ENCODE measurements at places on chromosomes 7 and 10.

DNA sequence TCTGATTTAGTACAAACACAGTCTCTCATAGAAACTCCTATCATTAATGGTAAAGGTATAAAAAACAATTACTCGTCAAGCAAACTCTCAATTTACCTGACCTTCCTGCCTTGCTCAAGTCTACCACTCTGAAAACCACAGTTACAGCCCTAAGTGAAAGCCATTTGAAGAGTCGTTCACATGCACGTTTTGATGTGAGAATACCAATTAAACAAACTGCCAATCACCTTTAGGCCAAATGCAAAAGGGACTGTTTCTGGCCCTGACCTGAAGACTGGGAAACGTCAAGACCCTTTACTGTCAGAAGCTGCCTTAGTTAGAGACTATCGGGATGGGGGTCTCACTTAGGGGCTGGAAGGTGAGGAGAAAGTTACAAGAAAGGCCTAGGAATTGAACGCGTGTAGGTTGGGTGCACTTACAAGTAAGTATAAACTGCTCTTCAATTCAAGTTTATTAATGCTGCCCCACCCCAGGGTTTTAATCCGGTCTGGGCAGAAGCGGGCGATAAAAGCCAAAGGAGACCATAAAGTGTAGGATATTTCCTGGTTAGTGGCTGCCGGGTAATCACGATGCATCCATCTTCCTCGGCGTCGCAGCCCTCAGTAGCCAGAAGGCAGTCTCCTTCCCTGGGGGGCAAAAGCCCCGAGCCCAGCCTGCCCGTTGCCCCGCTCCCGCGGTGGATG, 935 bp downstream of the TM9SF3 start:
- DNase-seq = peak; percentile 14

DNA sequence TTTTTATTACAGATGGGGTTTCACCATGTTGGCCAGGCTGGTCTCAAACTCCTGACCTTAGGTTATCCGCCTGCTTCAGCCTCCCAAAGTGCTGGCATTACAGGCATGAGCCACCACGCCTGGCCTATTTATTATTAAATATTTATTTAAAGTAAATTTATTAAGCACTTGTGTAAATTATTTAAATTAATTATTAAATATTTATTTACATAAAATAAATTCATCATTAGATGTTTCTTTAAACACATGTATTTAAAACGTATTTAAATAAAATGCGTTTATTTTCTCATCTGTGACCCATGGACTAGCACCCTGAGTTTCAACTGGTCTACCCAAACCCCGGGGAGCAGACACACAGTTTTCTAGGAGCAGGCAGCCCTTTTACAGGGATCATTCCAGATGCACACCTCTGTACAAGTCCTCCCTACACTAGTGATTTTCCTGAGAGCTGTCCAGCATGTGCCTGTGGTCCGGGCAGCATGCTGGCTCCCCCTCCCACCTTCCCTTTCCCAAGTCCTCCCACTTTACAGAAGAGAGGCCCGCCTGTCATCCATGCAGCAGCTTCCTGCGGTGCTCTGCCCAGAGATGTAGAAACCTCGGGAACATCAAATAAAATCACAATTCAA, 89.2 kb upstream of the ATP6V0A4 start:
- no peak for DNase-seq

GRCh38 chr10:86899670-86900276, 57.6 kb downstream of the MMRN2 start:
- DNase-seq = peak; percentile 48

DNA sequence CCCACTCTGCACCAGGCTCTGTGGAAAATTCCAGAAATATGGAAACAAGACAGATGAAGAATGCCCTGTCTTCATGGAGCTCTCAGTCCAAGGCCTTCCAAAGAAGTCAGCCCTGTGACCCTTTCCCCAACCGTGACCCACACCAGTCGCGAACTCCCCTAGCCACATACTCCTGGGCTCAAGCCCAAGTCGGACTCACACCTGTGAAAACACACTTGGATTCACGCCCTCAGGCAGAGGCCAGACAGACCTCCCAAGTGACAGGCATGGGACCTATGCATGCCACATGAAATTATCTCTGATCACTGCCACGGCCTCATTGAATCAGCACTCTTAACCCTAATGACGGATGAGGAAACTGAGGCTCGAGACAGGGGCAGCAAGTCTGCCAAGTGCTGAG, 42.5 kb downstream of the ZCCHC24 start:
- DNase-seq = no peak

DNA sequence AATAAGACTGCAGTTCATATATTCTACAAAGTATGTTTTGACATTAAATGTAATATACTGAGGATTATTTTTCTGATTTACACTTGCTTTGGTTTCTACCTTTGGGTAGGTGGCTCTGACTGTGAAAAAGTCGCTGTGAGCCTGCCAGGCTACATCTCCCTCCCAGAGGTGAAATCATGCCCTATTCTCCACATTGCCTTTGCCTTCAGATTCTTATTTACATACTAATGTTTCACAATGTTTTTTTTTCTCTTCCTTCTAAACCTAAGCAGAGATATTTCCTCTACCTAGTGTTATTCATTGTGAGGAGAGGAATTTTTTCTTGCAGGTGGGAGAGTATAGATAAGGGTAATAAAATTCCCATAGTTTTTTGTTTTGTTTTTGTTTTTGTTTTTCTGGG, 111.5 kb upstream of the ANTXRL start:
- DNase-seq = no peak

GRCh38 chr10:3961082-3961481, 176.1 kb upstream of the KLF6 start:
- DNase-seq = peak; percentile 72

DNA sequence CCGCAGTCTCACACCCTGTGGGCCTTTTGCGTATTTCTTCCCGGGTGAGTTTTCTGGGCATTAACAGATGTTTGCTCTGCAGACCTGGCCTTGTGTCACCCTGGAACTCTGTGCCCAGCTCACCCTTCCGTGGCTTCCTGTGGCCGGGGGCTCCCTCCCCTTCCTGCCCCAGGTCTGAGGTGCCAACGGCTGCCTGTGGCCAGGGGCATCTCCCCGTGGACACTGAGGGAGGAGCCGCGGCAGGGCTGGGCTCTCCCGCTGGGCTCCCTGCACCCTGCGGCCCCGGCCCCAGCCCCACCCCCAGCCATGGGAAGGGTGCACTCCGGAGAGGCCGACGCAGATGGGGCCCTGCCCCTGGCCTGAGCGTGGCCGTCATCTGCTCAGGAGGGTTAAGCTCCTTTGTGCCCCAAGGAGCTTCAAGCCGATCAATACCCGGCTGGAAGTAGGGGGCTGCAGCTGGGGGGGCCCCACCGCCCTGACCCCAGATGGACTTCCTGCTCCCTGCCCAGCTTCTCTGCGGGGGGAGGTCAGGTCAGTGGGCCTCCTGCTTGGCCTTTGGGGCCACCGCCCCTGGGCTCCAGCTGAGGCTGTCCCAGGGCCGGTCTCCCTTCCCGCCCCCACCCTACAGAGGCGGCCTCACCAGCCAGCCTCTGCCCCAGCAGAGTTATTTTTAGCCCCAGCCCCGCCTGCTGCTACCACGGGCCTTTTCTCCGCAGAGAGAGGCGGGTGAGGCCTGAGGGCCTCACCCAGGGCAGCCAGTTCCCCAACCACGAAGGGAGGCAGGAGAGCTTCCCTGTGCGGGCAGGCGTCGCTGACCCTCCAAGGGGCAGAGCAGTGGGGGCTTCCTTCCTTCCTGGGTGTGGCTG, 24.2 kb downstream of the PWWP2B start:
- DNase-seq = peak; percentile 68

DNA sequence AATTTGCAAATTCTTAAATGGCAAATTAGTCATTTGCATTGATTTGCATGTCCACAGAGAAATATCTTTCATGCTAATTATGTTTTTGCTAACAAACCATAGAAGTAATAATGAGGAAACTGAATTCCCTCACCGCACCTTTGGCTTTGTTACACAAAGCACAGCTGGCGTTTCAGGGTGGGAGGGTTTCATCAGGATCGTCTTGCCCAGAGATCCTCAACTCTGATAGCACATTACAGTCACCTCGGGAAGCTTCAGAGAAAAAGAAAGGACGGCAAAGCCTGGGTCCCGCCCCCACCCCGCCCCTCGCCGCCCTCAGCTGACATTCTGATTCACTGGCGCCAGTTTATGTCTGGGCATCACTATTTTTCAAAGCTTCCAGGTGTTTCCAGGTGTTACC, 119.4 kb downstream of the PTPRN2 start:
- no peak for DNase-seq

DNA sequence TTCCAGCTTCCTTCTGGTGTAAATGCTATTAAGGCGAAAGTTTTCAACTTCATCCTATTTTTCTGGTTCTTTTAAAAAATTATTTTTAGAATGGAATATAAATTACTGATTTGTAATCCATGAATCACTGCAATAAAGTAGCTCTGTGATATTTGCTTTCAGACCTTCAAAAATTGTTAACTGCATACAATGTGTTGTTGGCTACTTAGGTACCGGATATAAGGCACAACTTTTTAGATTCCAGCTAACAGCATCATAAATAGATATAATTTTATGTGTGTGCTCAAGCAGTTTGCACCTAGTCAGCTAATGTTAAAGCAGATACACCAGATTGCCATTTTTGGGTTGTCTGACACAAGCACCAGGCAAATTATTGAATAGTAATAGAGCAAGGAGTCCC, 58.7 kb downstream of the PON1 start:
- DNase-seq = no peak

DNA sequence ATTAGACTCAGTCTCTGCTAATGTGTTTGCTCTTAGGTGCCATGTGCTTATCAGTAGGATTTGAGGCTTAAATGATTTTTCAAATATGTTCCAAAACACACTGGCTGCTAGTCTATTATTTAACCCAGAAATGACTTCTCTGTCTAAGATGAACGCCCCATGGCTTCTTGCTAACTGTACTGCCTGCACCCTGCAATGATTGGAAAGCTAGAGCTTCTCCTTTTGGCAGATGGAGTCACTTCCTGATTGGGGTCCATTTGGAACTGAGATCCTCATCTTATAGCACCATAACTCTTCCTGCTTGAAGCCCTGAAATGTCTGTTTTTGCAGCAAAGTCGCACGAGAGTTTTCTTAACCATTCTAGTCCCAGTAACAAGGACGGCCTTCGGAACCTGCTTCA, 186.5 kb upstream of the ADO start:
- DNase-seq = no peak

DNA sequence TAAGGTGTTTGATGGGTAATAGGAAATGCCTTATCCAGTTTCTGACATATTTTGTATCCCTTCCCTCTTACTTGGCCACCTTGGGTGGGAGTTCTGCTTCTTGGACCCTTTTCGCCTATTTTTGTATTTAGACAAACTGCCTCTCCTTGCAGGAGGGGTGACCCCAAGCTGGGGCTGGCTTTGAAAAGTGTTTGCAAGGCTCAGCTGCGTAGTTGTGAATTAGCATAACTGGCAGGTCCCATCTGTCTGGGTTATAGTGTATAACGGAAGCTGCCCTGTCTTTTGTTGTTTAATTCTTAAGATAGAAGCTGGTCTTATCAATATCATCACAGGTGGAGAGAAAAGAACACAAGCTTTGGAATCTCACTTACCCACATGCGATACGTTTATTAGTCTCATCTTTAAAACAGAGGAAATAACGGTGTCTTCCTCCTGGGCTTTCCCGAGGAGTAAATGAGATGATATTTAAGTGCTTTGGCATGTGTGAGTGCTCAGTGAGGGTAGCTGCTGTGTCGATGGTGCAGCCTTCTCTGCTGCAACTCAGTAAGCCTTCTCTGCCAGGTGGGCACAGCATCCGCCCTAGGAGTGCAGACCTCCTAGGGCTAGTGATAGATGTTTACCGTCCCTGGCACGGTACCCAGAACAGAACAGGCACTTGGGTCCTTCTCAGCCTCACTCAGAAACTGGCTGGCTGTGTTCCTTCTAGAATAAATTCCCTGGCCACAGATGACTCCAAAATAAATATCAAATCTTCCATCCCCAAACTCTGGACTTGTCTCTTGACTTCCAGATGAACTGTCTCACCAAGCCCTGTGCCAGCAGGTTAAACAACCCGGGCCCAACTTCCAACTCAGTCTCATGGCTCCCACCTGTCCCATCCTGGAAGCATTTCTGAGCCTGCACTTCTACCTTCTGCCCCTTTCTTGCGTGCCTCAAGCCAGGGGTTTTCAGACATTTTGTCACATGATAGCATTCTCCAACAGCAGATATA, 227.3 kb downstream of the GFRA1 start:
- DNase-seq = no peak

GRCh38 chr7:139850906-139851305, 21.8 kb downstream of the TBXAS1 start:
- DNase-seq = no peak

- DNase-seq = no peak
Measured at GRCh38 chr7:66198469-66198868, 6.7 kb upstream of the TPST1 start.

GRCh38 chr10:103742824-103743223, 112.6 kb downstream of the SH3PXD2A start:
- no peak for DNase-seq

DNA sequence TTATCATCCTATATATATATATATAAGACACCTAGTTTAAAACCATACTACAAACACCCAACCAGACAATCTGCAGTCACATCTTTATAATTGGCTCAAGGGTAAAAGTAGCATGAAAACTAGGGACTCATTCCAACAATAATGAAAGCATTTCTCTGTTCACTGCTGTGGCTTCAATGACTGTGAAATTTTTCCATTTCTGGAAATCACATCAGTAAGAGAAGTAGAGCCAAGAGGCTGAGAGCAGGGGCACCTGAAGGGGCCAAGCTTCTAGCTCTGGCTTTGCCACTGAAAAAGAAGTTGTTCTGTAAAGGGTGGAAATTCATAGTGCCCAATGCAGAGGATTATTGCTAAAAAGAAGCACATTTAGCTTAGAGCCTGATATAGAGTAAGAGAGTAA, 158.6 kb upstream of the GLI3 start:
- no peak for DNase-seq

- DNase-seq = no peak
Measured at GRCh38 chr10:92366412-92367021, 75.5 kb downstream of the MARCHF5 start.

DNA sequence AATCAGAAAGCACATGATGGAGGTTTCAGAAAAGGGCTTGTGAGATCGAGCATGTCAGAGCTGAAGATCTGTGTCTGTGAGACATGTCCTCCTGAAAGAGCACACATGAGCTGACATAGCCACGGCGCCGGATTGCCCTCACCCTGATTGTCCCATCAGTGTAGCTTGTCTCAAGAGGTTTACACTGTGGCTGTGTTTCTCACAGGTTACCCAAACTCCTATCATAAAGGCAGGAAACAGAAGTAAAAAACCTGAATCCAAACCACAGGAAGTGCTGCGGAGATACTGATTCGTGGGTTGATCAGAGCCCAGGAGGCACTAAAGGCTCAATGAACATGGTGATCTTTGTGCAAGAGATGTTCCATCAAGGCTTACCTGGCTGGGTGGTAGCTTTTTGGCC, 3.9 kb upstream of the ATP6V0E2 start:
- peak; percentile 75 for DNase-seq

DNA sequence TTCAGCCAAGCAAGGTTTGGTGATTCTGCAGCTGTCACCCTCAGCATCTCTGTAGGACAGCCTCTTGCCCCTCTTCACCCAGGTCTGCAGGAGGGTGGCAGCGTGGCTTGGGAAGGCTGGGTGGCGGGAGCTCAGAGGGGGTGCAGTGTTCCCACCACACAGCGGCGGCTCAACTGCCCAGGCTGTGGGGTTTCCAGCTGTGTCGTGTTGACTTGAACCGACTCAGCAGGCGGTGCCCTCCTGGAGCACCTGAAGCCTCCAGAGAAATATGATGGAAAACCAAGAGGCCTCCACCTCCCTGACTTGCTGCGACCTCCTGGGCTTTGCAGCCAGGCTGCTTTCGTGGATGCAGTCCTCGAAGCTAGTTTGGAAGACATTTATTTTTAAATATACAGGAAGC, 68.0 kb upstream of the KLF6 start:
- DNase-seq = no peak

Measured in CD4-positive, alpha-beta T cell treated with Interleukin-4 for 1 hour (primary cell).